ENCODE measurements at places on chromosomes 1 and 21. TPM values are rescaled to one million over a fixed set of nuclear protein-coding genes. Genes with fewer than 3 reads are reported as not detected.

Gene SELENBP1
- polyA plus RNA-seq = not detected

DNA sequence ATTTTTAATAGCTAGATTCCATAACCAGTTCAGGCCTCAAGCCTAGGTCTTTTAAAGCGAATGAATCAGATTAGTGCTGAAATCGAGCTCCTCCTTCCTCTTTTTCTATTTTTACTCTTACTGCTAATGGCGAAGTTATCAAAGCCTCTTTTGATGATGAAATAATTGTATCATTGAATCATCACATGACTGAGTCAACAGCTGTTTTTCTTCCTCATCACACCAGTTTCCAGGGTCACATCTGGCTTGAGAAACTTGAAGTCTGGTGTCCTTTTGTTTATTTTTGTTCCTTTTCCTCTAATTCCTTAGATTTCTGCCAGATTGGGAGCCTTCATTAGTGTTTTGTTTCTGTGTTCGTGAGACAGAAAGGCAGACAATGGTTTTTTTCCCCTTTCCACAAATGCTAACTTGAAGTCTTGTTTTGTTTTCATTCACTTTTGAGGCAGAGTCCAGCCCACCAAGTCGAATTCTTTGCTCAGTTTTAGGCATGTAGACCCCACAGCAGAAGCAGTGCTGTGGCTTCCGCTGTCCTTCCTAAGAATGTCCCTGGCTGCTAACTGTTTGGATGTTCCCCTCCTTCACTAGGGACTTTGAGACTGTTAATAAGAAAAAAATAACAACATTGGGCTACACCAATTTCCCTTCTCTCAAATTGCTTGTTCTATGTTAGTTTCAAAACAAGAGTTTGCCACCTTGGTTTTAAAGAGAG lies 51.9 kb upstream of the FMOD start:
- DNase-seq = no peak

DNA sequence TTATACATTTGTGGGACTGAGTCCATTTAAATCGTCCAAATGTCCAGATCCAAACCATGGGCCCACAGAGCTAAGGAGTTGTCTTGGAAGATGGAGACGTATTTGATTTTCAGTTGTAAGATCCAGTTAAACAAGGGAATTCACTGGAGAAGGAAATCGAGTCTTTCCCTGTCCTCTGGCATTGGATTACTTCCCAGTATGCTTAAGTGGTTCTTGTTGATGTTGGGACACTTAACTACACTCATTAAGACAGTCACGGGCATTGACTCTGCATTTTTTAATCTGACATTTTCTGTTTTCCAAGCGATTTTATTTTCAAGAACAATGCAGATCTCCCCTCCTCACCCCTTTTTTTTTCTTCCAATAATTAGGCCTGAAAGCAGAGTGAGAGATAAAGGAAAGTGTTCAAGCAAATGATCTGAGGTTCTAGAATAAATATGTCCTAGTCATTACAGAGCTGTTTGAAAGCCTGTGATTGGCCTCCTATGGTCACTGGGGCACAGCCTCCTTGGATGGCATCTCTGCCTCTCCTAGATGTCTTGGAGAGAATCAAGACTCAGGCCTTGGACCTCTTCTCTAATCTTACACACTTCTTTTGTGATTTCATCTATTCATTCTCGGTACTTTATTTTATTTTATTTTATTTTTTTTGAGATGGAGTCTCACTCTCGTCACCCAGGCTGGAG lies 48.9 kb downstream of the CD247 start:
- no peak for DNase-seq

DNA sequence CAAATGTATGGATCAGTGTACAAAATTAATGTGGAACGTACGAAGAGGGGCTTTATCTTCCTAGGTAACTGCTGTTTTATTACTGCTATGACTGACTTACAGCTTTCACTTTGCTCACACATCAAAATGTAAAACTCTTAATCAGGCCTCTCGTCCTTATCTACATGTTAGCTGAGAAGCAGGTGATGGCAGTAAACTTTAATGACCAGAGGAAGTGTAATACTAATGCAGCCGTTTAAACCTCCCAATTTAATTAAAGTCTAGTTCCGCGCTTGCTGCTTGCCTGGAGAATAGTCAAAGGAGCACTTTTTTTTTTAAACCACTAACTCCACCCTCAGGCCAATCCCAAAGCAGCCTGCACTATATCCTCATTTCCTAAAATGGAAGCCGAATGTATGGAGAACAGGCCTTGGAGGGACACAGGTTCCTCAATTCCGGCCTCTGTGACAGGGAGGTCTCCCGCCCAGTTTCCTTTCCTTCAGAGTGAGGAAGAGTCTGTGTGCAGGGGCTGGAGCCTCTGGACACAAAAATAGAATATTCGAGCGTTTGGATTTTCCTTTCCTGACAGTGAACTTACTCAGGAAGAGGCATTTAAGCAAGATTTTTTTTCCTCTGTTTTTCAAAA lies 36.7 kb upstream of the RASAL2 start:
- DNase-seq = no peak

DNA sequence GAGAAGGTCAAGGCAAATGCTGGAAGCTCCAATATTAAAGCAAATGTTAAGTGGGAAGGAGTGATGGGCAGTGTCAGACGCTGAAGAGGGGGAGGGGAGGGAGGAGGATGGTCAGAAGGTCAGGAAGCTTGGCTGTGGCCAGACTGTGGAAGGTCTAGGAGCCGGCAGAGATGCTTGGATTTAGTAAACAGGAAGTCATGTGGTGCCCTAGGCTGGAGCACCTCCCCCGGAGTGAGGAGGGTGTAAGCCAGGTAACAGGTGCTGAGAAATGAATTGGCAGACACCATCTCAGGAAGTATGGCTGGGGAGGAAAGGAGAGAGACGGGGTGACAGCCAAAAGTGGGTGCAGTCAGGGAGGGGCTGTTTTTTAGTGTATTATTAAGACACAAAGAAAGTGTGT lies 17.7 kb downstream of the CSMD2 start:
- DNase-seq = no peak

Gene PSMA5
- 227 TPM for polyA plus RNA-seq

Gene PIGR
- 1.2 TPM for polyA plus RNA-seq

GRCh38 chr1:149936992-149937705 lies 470 bp upstream of the MTMR11 start:
- no peak for DNase-seq

Gene ACTA1
- polyA plus RNA-seq = not detected

GRCh38 chr1:188314557-188315137 lies 1485.9 kb downstream of the PLA2G4A start:
- DNase-seq = no peak

GRCh38 chr1:5887349-5887970 lies 104.8 kb downstream of the NPHP4 start:
- no peak for DNase-seq

Gene ALX3
- not detected for polyA plus RNA-seq

Gene LCE1C
- polyA plus RNA-seq = 3.0 TPM

Gene LCE2A
- polyA plus RNA-seq = not detected

GRCh38 chr1:35563166-35563565 lies 5.6 kb downstream of the NCDN start:
- no peak for DNase-seq

DNA sequence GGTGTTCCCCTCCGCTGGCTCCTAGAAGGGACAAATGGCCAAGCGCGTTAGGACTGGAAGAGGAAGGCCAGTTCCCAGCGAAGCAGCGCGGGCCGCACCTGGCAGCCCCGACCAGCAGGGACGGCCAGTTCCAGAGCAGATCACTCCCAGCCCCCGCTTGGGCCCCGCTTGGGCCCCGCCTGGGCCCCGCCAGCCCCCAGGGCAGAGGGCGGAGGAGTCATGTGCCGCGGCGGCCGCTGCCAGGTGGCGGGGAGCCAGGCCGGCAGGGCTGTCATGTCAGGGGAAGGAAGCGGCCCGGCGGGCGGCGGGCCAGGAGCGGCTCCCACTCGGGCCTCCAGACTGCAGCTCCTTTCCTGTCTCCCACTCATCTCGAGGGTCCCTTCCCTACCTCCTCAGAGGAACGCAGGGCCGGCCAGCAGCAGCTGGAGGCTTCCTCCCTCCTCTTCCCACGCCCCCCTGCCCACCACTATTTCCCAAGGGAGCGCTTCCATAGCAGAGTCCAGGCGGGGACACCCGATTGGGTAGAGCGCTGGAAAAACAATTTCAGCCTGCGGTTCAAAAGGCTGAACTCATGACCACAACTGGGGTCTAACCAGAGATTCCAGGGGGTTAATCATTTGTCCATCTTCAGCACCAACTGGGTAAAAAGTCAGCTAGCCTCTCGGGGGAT lies 16.5 kb downstream of the ZNF697 start:
- DNase-seq = no peak

Gene LIN28A
- polyA plus RNA-seq = 0.13 TPM

- DNase-seq = no peak
Measured at GRCh38 chr1:88802950-88803349, 88.4 kb downstream of the GTF2B start.

All from GM12878 (cell line).